ENCODE measurements at places on chromosomes 7 and 10.

DNA sequence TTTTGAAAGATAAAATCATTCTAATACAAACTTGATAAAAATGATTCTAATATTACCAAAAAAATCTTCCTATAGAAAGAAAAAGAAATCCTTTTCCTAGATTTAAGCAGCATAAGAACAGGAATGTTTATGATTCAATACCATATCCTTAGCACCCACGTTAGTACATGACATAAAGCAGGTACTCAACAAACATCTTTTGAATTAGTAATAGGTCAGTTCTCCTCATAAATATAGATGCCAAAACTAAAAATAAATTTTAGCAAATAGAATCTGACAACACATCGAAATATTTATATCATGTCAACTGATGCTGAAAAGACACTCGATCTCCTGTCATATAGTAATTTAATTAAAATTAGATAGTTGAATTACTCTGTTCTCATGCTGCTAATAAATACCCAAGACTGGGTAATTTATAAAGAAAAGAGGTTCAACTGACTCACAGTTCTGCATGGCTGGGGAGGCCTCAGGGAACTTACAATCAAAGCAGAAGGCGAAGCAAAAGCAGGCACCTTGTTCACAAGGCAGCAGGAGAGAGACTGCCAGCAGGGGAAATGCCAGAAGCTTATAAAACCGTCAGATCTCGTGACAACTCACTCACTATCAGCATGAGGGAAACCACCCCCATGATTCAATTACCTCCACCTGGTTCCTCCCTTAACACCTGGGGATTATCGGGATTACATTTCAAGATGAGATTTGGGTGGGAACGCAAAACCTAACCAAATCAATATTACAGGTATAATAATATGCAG lies 191.8 kb downstream of the HTR7 start:
- DNase-seq, result no peak

DNA sequence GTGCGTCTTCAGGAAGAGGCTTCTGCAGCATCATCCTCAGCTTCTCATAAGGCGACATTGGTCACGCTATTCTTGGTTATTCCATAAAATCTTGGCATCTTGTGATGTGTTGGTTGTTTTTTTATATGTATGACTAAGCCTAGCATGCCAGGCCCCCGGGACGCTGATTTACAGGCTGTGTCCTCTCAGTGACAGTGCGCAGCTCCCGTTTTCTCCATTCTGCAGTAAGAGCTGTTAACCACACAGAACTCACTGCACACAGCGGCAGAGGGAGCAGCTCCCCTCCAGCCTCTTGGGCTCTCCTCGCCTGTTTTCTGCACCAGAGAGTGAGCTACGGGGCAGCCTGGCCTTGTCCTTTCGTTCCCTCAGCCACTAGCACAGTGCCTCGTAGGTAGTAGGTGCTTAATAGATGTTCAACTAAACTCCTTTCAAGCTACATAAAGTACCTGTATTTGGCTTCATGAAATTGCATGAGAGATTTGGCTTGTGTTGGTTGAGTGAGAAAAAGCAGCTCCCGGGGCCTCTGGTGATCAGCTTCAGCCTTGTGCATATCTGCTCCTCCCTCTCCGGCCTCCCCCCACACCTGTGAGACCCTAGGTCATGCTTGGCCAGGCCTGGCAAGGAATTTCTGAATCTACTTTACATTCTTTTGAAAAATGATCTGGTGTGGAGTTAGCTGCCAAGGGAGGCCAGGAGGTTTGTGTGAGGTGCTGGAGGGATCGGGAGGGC lies 116.2 kb downstream of the WDR37 start:
- DNase-seq, result no peak

DNA sequence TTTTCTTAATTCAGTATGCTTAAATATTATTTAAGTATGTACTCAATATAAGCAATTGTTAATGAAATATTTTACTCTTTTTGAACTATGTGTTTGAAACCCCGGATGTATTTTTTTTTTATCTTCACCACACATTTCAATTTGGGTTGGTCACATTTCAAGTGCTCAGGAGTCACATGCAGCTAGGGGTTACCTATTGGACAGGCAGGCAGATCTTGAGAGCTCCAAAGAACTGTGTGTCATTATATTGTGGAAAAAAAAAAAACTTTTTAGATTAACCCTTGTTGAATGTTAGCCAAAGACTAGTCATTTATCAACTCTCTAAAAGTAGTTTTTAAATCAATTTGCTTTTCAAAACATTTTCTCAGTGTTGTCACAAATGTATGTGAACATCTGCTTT lies 37.2 kb downstream of the IKZF1 start:
- DNase-seq, result no peak

GRCh38 chr7:23852135-23852534 lies 142.1 kb downstream of the STK31 start:
- no peak for DNase-seq

DNA sequence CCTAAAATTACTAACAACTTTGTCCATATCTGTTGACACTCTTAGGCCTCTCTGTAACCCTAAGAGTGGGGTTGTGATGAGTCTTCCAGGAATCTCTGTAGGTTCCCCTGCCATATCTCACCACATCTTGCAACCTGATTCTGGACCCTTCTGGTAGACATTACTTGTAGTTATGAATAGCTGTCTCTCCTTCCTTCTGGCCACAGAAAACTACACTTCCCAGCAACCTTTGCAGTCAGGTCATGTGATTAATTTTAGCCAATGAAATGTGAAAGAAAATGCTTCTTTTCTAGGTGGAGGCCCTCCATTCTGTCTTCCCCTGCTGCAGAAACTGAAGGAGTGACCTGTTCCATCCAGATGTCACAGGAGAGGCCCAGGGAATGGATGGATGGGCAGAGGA lies 147.6 kb upstream of the AOAH start:
- no peak for DNase-seq

DNA sequence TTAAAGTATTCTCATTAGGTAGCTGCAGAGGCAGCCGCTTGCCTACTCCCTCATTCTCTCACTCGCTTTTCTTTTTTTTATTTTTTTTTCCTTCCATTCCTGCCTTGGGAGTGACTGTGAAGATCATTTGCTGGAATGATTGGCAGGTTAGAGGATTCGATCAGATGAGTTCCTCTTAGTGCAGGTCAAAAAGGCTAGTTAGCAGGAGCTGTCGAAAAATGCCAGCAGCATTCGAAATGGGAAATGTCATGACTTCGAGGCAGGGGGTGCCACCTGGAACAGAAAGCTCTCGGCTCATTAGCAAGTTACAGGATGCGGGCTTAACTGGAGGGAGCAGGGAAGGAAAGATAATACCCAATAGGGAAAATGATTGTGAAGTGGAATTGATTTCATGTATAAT lies 137.5 kb upstream of the FZD1 start:
- DNase-seq, result no peak

DNA sequence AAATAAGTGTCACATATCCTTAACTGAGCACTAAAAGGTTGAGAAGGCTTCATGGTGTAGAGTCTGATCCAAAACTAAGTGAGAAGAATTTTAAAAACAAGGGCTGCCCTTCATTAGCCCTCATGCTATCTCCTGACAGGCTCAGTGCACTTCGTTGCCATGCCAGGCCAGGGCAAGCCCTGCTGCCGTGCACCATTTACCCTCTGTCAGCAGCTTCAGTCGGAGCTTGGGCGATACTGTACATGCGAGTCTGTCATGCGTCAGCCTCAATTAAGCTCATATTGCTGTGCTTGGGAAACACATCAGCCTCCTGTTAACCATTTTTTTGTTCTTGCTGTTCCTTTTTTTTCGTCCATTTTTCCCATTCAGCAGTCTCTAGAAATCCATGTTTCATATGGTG lies 166.6 kb downstream of the VTI1A start:
- peak; percentile 15 for DNase-seq

GRCh38 chr7:27254625-27255024 lies 12.0 kb downstream of the EVX1 start:
- DNase-seq, result no peak

DNA sequence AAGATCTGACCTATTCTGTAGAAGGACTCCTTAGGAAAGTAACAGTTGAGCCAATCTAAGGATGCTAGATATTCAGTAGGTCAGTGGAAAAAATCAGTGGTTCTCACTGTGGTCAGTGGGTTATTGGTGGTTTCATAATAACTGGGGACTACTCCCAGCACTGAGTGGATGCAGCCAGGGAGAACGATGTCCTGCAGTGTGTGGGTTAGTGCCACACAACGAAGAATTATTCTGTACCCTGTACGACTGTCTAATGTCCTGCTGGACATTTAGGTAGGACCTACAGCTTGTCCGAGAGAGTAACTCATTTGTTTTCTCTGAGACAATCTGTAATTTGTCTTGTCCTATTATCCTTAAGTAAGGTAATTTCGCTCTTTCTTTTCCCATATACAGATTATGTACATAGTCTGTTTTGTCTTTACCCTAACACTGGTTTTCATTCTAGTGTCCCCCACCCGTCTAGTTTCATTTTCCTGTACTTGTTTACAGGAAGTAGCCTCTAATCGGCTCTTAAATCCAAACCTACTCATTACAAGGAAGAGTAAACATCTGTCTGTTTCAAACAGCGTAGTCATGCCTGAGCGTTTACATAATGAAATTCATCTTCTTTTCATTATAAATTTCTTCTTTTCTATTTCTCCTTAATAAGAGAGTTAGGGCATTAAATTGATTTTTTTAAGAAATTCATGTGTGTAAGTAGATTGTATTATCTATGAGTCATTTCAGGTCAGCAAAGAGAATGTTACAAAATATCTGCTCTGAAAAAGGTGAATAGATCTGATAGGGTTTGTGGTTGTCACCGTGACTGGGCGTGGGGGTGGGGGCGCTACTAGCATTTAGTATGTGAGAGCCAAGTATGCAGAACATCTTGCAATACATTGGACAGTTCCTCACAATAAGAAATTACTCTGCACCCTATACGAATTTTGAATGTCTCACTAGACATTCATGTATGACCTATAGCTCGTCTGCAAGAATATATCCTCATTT lies 8.3 kb upstream of the ZC3HAV1L start:
- DNase-seq, result peak; percentile 24

GRCh38 chr10:102752266-102752930 lies 8.7 kb downstream of the WBP1L start:
- no peak for DNase-seq

- no peak for DNase-seq
Observed at GRCh38 chr10:88113657-88114272, 250.3 kb downstream of the PTEN start.

- DNase-seq, result no peak
Observed at GRCh38 chr10:29730969-29731368, 96.2 kb upstream of the SVIL start.

DNA sequence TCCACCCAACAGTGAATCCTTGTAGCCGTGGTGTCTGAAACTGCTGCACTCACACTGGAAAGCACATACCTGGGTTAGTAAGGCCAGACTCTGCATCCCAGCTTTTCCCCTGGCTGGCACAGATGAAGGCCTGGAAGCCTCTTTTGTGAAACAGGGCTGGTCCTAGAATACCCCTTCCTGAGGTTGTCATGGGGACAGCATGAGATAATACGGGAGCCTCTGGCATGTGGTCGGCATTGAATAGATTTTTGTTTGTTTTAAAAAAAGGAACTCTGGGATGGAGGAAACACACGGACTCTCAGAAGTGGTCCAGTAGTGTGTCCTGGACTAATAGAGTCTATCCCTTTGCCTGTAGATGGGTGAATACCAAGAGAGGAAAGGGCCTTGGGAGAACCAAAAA lies 129.7 kb downstream of the TMEM178B start:
- no peak for DNase-seq

- DNase-seq, result no peak
Observed at GRCh38 chr7:133386205-133386604, 133.3 kb downstream of the EXOC4 start.

- no peak for DNase-seq
Observed at GRCh38 chr10:36263871-36264270, 621.8 kb upstream of the FZD8 start.

DNA sequence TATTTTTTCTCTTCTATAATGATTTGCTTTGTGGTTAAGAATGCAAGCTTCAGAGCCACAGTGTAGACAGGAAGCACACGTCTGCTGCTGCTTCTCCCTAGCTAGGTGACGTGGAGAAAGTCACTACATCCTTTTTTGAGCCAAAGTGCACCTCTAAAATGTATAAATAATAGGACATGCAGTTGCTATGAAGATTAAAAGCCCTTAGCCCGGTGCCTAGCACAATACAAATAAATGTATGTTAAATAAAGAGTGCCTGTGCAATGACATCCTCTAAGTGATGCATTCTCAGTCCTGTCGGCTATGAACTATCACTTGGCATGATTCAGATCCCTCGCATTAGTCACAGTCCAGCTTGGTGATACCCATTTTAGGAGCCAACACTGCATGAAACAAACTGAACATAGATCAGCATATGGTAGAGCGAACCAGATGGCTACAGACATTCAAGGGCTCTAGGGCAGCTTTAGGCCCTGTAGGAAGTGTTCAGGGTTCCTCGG lies 4.8 kb upstream of the TRDMT1 start:
- DNase-seq, result no peak

DNA sequence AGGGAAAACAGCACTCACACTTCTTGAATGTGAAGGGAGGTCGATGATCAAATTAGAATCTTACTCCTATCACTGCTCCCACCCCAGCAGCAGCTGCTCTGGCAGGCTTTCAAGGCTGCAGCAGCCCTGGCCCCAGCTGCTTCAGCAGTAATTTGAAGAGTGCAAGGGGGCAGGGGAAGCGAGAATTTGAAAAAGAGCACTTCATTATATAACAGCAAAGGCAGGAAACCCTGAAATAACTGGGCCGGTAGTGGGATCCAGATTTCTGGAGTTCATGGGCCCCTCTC lies 44.9 kb downstream of the MYPN start:
- DNase-seq, result peak; percentile 41

DNA sequence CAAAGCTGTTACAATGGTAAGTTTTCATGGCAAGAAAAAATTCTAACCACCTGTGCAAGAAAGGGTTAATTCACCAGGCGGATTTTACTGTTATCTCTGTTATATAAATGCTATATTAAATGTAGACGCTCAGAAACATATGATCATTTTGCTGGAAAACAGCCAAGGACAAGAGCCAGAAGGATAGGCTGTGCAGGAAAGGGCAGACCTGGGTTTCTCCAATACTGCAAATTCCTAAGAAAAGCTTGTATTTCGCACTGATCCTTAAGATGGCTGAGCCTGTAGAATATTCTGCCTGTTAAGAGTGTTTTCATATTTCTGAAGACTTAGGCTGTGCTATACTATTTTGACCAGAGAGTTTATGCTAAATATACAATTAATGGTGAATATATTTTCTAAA lies 564.1 kb upstream of the KCND2 start:
- no peak for DNase-seq

- DNase-seq, result no peak
Observed at GRCh38 chr10:102765336-102765735, 21.6 kb downstream of the WBP1L start.
